ENCODE measurements at places on chromosomes 6 and 20.
A peak's percentile ranks its signal among the peaks of the same experiment; 100 is the strongest.

GRCh38 chr6:142940487-142940886 lies 4.5 kb downstream of the HIVEP2 start:
- no peak for DNase-seq

GRCh38 chr20:47847884-47848485 lies 62.7 kb upstream of the SULF2 start:
- DNase-seq: no peak

DNA sequence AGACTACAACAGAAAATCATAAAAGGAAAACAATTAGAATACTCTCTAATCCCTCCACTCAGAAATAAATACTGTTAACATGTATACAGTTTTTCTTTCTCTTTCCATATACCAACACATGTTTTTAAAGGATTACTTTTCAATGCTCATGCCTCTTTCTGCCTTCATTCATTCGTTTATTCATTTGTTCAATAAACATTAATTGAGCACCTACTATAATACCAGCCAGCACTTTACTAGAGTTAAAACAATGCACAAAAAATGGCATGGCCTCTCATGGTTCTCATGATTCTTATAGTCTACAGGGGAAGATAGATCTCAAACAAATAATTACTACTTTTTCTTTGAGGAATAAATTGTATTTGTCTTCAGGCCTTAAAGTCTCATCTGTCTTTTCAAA lies 70.3 kb upstream of the RIPOR2 start:
- no peak for DNase-seq

GRCh38 chr20:62142252-62143080 lies 728 bp downstream of the PSMA7 start:
- peak; percentile 63 for DNase-seq

GRCh38 chr6:160355001-160355400 lies 6.8 kb downstream of the SLC22A3 start:
- no peak for DNase-seq

- no peak for DNase-seq
Observed at GRCh38 chr20:8260837-8261251, 128.8 kb downstream of the PLCB1 start.

DNA sequence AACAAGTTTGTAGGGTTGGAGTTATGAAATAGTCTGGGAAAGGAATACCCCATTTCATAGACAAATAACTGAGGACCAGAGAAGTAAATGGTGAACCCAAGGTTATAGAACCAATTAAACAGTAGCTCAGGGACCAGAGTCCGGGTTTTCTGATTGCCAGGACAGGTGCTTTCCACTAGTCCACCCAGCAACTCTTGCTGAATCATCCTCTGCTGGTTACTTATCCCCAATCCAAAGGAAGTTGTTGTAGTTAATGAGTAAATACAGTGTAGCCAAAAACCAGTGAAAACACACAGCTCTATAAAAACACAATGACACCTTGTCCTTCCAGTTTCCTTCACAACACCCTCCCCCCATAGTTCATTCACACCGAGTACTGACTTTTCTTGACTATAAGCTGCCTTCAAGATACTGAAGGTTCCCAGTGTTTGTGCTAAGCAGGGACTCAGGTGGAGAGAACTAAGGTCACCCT lies 766 bp upstream of the TINAG start:
- DNase-seq: no peak

GRCh38 chr6:140401761-140402160 lies 1027.3 kb upstream of the CITED2 start:
- no peak for DNase-seq

- no peak for DNase-seq
Observed at GRCh38 chr6:39188571-39188970, 40.7 kb downstream of the KCNK5 start.

DNA sequence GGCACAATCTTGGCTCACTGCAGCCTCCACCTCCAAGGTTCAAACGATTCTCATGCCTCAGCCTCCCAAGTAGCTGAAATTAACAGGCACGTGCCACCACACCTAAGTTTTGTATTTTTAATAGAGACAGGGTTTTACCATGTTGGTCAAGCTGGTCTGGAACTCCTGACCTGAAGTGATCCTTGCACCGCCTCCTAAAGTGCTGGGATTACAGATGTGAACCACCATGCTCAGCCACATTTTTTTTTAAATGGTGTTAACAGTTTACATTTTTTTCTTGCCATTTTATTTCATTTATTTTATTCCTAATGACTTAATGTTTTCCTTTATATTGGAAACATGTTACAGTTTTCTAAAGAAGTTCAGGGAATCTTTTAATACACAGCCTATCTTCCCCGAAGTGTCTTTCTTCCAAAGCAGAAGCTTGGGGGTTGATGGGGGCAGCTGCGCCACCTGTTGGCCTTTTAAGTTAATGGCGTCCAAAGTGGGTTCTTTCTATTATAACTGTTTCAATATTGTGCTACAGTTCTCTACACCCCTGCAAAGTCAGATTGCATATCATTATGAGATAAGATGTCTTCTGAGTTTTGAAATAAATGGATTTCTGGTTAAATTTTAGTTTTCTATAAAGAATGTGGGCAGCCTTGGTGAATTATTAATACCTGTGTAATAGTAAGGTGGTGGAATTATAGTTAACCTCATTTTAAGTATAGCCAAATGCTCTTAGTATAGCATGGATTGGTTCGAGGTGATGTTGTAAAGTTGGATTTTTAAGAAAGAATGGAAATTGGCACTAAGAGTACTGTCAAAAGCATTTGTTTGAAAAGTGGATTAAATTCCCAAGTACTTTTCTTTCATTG lies 42.0 kb upstream of the PLCG1 start:
- no peak for DNase-seq

DNA sequence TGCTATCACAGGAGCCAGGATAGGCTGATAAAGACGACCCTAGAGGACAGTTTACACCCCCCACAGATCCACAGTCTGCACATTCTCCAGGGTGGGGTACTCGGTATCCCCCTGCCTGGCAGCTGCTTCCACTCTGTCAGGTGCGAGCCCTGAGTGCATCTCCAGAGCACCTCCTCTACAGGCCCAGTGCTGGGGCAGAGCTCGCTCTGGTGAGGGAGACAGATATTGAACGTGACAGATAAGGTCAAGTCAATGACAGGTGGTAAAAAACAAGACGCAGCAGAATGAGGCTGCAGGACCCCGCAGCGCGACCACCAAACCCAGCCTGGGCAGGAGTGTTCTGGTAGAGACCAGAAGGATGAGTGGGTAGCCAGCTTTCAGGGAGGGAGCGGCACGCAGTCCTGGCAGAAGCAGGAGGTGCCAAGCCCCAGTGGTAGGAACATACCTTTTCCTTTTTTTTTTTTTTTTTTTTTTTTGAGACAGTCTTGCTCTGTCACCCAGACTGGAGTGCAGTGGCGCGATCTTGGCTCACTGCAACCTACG lies 12.4 kb upstream of the MYL9 start:
- no peak for DNase-seq

DNA sequence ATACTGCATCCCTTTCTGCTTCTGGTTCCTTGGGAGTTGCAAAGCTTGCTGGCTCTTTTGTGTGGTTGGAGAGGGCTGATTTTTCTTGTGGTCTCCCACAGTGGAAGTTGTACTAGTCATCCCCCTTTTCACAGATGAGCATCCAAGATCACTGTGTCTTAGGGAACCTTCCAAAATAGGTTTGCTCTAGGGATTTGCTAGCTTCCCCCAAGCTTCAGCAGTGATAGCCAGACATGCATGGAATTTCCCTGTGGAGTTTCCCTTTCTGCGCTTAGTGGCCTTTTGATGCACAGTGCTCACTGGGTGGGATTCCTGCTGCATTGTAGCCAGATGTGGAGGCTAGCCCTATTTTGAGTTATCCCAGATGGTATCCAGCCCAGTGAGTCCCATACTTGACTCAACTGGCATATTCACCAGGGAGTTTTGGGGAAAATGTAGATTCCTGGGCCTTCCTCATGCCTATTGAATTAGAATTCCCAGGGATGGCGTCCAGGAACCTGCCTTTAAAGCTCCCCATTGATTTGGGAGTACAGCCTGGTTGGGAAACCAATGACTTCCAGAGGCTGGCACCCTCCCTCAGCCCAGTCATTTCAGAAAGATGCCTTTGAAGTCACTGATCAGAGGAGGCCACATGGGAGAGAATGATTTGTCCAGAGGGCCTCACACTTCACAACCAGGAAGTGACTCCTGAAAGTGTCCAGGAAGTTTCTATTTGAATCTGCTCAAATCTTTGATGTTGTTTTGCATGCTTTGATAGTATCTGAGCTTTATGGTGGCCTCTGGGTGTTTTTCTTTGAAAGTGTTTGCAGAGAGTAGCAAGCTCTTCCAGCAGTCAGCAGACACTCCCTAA lies 25.9 kb downstream of the PPARD start:
- no peak for DNase-seq

- DNase-seq: no peak
Observed at GRCh38 chr6:163526346-163526745, 111.8 kb downstream of the QKI start.

DNA sequence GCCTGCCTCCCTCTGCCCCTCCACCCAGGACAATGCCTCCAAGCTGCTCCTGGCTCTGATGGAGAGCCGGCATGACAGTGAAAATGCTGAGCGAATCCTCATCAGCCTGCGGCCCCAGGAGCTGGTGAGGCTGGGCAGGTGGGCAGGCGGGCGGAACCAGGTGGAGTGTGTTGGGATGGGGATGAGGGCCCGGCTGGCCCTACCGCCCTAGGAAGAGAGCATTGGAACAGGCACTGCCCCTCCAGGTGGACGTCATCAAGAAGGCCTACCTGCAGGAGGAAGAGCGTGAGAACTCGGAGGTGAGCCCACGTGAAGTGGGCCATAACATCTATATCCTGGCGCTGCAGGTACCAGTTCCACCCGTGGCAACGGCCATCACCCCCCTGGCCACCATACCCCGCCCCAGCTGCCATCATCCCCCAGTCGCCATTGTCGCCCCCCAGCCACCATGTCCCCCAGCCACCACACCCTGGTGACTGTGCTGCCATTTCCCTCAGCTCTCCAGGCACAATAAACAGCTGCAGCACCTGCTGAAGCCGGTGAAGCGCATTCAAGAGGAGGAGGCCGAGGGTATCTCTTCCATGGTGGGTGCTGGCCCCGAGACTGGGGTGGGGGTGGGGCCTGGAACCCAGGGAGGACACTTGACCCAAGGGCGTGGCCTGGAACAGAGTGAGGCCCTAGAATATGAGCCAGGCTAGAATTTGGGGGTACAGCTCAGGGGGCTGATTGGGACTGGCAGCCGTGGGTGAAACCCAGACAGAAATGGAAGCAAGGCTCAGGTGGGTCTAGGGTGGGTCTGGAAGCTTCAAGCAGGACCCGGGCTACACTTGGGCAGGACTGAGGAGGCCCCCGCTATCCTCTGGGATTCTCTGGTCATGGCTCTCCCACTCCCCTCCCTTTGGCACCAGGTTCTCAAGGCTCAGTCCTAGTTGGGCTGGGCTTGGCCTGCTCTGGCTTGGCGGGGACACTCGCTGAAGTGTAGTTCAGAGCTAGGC lies 24.2 kb downstream of the UQCC2 start:
- no peak for DNase-seq

- DNase-seq: no peak
Observed at GRCh38 chr6:15907914-15908518, 220.9 kb upstream of the MYLIP start.

DNA sequence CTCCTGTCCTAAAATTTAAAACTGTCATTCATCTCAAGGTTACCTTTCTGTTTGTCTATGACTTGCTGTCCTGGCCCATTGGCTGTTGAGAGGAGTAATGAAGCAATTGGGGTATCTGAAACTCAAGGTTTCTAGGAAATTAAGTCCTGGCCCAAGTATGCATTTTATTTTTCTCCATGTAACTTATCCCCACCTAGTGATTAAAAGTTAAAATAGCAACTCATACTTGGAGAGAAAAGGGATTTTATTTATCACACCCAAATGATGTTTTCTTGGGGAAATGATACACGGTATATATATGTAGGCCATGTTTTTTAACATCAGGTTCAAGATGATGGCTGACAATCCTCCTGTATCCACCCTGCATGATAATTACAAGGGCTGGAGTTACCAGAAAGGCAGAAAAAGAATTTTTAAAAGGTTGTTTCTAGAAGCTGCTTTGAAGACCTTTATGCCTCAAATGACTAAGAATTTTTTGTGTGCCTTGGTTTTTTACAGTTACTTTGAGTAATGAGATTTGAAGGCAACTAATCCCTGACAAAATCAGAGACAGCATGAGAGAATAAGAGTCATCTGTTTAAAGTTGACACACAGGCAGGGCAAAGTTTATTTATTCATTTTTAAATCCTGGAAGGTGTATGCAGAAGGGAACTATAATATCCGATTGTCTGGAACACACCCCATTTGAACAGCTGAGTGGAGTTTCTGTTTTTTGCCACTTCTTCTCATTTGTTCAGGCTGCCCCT lies 28.9 kb upstream of the C6orf58 start:
- no peak for DNase-seq

GRCh38 chr20:17721802-17722486 lies 22.2 kb downstream of the BANF2 start:
- DNase-seq: no peak

DNA sequence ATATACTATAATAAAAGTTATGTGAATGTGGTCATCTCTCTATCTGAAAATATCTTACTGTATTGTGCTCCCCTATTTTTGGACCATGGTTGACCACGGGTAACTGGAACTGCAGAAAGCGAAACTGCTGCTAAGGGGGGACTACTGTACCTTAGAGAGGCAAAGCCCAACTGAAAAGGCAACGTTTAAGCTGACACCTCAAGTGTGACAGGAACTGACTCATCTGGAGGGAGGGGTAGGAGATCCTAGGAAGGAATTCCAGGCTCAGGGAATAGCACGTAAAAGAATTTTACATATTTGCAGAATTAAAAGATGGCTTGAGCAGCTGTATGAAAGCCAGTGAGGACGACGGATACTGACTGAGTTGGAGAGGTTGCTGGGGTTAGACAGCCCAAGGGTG lies 34.8 kb downstream of the ELOVL2 start:
- no peak for DNase-seq

DNA sequence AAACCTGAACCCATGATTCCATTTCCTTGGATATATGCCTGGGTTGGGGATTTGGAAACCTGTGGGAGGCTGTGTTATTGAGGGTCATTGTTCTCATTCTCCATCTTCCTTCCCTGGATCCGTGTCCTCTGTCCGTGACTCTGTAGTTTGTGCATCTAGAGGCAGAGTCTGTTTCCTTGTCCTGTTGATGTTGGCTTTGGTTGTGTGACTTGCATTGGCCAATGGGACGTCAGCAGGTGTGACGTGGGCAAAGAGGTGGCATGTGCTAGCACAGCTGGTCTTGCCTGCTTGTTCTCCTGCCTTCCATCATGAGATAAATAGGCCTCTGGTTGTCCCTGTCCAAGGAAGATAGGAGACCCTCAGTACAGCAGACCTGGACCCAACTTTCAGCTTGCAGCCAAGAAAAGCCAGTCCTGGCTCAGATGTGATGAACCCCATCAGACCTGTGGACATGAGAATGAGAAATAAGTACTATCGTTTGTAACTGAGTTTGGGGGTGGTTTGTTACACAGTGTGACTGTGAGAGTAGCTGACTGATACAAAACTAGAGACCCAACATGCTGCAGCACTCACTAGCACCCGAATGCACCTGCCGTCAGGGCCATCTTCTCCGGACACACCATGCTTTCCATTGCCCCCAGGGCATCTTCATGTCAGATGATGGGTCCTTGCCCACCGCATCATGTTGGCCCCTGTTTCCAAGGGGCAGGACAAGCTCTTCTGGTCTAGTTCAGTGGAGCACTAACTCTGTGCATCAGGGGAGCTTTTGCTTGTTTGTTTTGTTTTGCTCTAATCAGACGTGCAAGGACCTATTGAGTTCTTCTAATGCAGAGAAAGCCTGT lies 195.3 kb upstream of the SULF2 start:
- DNase-seq: no peak

GRCh38 chr6:159180001-159180400 lies 10.8 kb downstream of the FNDC1 start:
- no peak for DNase-seq

GRCh38 chr6:4472969-4473642 lies 303.1 kb upstream of the CDYL start:
- no peak for DNase-seq

- DNase-seq: no peak
Observed at GRCh38 chr20:4040283-4041179, 25.2 kb upstream of the RNF24 start.
